ENCODE measurements at places on chromosomes 11 and 22.

DNA sequence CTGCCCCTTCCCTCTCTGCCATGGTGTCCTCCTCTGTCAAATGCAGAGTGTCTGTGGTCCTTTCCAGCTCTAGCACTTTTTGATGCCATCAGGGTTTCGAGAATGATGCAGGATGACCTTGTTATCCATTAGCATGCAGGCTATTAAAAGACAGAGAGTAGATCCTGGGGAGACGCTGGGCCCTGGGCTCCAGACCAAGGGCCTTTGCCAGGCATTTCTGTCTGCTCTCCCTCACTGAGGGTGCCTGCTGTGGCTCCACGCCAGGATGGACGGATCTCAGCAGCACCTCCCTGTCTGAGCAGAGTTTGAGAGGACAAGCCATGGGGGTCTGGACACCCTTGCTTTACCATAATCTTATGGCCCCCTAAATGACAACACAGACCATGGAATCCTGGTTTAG is 110.8 kb upstream of the CD82 start:
- DNase-seq = no peak

- no peak for DNase-seq
These were observed 33.5 kb downstream of the WEE1 start for GRCh38 chr11:9606809-9607510.

DNA sequence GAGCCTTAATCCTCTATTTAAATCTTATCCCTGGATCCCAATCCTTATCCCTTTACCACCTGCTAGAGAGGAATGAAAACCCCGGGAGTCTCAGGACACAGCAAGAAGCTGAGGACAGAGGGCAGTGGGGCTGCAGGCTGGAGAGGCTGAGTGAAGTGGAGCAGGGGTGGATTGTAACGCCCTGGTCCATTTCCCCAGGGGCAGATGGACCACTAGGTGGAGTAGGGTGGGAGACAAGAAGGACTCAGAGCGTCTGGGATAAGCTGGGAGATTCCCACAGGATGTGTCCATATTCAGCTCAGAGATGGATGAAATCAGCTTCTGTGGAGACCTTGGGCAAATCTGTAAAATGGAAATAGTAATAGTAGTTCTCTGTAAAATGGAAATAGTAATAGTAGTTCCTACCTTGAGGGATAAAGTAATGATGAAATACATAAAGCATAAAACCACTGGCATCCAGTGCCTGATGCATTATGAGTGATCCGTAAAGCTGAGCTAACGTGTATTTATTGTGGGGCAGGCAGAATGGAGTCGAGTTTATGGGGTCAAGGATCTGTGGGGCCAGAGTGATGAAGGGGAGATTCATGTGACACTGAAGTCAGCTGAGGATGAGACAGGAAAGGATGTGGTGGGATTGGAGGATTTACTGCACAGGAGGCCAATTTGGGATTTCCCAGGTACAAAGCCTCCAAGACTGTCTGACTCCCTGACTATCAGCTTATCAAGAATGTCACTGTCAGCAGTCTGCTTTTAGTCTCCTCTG is 1.9 kb upstream of the ROBO4 start:
- DNase-seq = no peak

- DNase-seq = no peak
These were observed 55.8 kb downstream of the CLMP start for GRCh38 chr11:123139206-123139605.

- DNase-seq = no peak
These were observed 20.7 kb upstream of the SLC22A12 start for GRCh38 chr11:64570341-64570740.

DNA sequence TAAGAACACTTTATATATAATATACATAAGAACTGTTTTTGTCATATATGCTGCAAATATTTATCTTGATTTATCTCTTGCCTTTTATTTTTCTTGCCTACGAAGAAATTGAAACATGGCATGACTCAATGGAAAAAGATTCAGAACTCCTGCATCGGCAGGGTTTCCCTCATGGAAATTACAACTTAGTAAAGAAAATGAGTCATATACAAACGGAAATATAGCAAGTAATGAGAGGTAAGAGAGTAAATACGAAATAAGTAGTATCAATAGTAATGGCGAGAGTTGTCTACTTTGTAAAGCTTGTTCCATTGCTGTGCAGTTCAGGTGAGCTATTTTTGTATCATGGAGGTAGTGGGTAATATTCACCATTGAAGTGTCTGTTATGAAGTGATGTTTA is 350.4 kb downstream of the DDX10 start:
- peak; percentile 63 for DNase-seq

GRCh38 chr11:22347857-22348487 is 9.8 kb downstream of the SLC17A6 start:
- DNase-seq = no peak
